Activated gamma-delta T cell treated with anti-CD3 and anti-CD28 coated beads, Interleukin-2, amount 50 U/mL, for 16 hours (primary cell): ENCODE measurements at places on chromosomes 5 and 9.

DNA sequence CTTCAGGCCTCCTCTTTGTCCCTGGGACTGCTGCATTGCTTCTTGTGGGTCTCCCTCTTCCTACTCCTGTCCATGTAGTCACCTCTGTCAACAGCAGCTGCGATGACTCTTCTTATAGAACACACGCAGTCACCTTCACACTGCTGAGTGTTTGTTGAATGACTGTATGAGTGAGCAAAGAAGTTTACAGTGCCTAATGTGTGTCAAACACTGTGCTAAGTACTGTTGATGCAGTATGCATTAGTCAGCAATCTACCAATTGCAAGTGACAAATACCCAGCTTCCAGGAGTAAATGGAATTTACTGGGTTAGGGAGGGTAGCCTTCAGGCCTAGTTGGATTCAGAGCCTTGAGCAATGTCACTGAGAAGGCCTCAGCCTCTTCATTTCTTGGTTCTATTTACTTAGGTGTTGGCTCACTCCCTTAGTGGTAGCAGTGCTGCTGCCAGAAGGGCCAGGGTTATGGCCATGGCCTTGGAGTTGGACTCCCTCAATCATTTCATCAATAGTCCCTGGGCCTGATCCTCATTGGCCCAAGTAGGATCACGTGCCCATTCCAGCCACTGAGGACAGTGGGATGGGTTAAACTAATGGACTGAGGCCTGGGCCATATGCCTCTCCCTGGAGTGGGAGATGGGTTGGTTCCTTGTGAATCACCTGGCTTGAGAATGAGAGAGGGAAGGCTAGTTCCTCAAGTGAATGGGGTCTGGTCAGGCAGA lies 93.5 kb downstream of the RGS3 start:
- no peak for DNase-seq

DNA sequence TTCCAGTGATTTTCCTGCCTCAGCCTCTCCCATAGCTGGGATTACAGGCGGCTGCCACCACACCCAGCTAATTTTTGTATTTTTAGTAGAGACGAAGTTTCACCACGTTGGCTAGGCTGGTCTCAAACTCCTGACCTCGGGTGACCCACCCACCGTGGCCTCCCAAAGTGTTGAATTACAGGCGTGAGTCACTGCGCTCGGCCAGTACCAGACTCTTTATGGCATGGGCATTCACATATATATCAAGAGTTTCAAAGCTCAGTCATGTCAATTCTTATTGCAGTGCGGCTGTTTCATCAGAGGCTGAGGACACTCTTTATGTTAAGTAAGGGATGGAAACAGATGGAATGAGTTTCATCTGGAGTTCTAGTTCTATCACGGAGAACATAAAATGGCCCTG lies 315.2 kb upstream of the CDH6 start:
- DNase-seq, result no peak

GRCh38 chr5:35016174-35017051 lies 31.3 kb downstream of the AGXT2 start:
- DNase-seq, result no peak

GRCh38 chr5:168244838-168245559 lies 46.4 kb upstream of the WWC1 start:
- DNase-seq, result no peak

DNA sequence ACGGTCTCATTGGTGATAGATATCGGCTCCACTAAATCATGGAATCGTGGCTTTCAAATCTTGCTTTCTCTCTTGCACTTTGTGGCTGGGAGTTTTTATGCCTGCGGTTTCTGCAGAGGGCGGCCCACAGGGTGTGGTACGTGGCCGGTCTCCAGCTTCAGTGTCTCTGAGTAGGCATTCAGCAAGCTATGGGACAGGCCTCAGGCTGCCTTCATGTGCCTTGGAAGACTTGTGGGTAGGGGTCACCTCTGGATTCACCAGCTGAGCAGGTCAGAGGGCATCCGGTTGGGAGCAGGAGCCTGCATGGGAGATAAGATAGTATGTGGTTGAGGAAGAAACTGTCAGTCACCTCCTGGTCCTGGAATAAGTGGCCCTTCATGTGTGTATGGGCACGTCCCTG lies 47.7 kb downstream of the AMBP start:
- DNase-seq, result no peak

GRCh38 chr9:6149315-6149714 lies 66.3 kb upstream of the IL33 start:
- DNase-seq, result no peak

- DNase-seq, result no peak
Measured at GRCh38 chr9:2290382-2290781, 275.2 kb downstream of the SMARCA2 start.

DNA sequence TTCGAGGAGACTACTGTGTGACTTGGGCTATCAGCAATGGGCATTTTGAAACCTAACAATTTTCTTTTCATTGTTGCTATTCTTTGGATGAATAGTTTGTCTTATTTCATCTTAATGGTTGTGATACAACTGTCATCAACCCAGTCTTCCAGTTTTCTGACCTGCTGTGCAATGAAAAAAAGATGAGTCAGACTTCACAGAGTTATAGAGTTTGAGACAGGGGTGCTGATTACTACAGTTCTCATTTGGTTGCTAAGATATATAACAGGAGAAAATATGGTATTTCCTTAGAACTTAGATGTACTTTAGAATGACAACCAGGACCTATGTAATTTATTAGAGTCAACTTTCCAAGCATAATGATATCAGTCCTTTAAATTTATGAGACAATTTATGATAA lies 564.4 kb upstream of the NUDT12 start:
- no peak for DNase-seq

- DNase-seq, result no peak
Measured at GRCh38 chr5:101976933-101977332, 319.2 kb downstream of the SLCO4C1 start.

DNA sequence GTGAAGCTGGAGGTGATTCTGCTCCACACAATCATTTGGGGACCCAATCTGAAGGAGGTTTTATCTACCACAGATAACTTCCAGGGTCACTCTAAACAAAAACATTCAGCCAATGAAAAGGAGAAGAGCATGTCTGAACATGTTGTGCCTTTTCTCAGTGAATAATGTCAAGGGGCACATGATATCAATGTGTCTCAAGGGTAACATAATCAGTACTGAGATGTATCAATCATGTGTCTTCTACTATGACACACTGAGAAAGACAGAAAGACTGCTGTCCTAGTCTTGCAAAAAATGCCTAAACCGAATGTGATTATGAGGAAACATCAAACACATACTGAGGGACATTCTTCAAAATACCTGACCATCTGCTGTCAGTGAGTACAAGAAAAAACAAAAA lies 25.4 kb upstream of the RASA1 start:
- no peak for DNase-seq
